ENCODE measurements at places on chromosomes 3 and 15.

DNA sequence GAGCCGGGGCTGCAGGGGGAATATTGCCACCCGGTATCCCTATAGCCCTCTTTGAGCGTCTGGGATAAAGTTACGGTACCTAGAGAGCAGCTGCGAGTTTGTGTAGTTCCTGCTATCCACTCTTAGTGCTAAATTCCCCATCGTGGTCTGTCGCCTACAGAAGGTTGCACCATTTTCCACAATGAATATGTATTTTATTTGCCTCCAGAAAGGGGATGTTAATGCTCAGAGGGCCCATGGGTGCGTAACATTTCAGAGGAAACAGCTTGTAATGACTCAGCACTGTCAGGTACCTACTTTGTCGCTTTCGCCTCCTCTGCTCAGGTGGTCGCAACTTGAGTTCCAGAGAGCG lies 1.1 kb downstream of the SLCO3A1 start:
- no peak for DNase-seq

GRCh38 chr3:37652851-37653250 lies 208.8 kb upstream of the CTDSPL start:
- no peak for DNase-seq

- DNase-seq = no peak
Measured at GRCh38 chr15:39621976-39622375, 41.1 kb downstream of the THBS1 start.

- DNase-seq = no peak
Measured at GRCh38 chr15:25469377-25469776, 30.6 kb upstream of the UBE3A start.

DNA sequence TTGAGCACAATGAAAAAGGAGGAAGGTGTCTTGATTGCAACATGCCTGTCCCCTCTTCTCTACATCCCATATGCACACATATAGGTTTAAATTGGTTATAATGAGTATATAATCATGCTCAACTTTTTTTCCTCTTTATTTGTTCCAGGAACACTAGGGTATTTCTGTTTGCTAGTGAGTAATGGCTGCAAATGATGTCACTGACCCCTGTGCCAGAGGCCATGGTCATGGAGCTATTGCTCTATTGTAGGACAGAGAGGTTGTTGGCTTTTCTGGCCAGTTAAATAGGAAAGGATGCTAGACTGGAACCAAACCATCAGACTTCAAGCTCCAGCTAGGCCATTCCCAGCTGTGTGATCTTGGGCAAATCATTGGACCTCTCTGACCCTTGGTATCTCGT lies 9.6 kb downstream of the ARHGEF3 start:
- DNase-seq = no peak

DNA sequence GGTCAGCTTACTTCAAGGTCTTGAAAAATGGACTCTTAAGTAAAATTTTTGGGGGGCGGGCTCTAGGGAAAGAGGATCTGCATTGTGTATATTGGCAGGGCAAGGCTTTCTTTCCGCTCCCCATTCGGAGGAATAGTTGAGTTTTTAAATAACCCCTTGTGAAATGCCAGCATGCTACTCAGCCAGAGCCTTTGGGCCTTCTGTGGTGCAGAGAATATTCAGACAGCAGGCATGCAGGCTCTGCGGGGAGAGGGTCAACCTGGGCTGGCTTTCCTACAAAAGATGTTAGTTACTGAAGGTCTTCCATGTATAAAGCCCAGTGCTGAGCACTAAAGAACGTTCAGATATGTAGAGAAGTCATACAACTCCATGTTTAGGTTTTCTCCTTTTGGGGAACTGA lies 40.6 kb downstream of the ADAMTSL3 start:
- no peak for DNase-seq

DNA sequence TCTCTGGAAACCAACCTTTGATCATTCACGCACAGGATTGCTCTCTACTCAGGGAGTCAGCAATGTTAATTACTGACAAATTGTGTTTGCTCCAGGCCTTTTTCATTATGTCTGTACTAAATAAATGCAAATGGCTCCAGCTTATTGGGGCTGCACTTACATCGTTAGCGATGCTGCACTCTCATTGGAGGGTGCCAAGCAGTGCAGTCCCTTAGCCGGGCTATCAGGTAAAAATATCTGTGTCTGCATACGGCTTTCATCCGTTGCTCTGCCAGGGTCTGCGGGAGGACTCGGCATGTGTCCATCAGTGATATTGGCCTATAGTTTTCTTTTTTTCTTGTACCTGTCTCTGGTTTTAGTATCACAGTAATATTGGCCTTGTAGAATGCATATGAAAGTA lies 471.5 kb upstream of the CADM2 start:
- DNase-seq = no peak

GRCh38 chr3:123406598-123406997 lies 42.3 kb downstream of the ADCY5 start:
- no peak for DNase-seq

DNA sequence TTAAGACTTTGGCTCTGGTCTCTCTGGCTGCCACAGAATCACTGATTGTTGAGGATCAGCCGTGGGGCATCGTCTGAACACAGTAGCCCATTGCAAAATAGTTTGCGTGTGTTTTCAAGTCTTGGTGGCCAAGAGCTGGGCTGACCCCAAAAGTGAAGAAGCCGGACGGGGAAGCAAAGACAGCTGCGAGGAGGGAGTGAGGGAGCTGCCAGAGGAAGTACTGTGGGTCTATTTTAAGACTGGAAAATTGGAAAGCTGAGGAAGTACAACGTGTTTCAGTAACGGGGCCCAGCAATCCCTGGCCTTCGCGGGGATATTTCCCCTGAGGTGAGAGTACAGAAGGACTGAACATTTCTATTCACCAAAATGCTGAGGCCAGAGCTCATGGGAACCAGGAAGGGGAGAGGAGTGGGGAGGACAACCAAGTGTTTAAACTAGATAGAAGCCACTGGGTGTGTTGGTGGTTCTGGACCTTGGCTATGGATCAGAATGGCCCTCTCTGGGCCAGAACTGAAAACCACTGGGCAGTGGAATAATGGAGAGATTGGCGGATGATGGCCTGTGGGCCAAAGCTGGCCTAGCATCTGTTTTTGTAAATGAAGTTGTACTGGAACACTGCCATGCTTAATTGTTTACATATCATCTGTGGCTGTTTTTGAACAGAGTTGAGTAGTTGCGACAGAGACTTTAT lies 34.1 kb upstream of the LIMD1 start:
- no peak for DNase-seq

GRCh38 chr3:74000725-74001124 lies 376.0 kb upstream of the PDZRN3 start:
- peak; percentile 50 for DNase-seq

GRCh38 chr3:128987302-128988100 lies 6.4 kb downstream of the CFAP92 start:
- DNase-seq = no peak

DNA sequence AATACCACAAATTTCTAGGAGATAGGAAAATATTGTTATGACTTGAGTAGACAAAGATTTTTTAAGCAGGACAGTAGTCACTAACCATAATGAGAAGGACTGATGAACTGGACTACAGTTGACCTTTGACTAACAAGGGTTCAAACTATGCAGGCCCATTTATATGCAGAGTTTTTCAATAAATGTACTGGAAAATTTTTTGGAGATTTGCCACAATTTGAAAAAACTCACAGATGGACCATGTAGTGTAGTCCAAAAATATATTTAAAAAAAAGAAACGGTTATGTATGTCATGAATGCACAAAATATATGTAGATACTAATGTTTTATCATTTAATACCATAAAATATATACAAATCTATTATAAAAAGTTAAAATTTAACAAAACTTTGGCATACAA lies 151.8 kb downstream of the LRRN1 start:
- no peak for DNase-seq

- no peak for DNase-seq
Measured at GRCh38 chr3:89179355-89180001, 72.1 kb downstream of the EPHA3 start.

DNA sequence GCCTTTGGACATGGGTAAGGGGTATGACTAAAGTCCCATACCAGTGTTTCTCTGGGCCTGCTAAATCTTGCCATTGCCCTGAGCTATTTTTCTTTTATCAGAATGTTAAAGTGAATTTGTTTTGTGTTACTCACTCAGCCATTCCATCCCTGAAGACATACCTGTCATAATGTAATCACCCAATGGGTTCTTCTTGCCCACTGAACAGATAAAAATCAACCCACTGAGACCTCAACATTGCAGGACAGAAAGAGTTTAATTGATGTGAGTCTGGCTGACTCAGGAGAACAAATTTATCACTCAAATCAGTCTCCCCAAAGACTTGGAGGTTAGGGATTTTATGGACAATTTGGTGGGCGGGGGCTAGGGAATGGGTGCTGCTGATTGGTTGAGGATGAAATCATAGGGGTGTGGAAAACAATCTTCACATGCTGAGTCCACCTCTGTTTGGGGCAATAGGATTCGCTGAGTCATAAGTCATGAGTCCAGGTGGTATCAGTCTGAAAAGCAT lies 47.4 kb downstream of the ILDR1 start:
- DNase-seq = no peak

- DNase-seq = no peak
Measured at GRCh38 chr3:59381282-59381681, 331.5 kb upstream of the CFAP20DC start.

GRCh38 chr15:55247766-55248427 lies 41.7 kb downstream of the RAB27A start:
- DNase-seq = no peak

DNA sequence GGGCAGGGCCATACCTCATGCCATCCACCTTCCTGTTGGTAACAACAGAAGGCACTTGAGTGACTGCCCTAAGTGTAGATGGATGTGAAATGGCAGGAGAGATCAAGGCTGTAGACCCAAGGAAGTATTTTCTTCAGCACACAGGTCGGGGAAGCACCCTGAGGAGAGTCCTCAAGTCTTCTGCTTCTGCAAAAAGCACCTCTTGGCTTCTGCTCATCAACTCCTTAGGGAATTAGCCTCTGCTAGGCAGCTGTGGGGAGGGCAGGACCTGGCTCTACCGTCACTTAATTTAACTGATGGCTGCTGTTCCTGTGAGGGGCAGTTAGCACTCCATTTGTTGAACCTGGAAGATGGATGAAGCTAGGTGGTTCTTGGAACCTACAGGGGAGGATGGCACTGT lies 6.9 kb upstream of the CACNA2D2 start:
- DNase-seq = no peak

GRCh38 chr3:109387201-109387600 lies 49.9 kb upstream of the DPPA4 start:
- DNase-seq = no peak

DNA sequence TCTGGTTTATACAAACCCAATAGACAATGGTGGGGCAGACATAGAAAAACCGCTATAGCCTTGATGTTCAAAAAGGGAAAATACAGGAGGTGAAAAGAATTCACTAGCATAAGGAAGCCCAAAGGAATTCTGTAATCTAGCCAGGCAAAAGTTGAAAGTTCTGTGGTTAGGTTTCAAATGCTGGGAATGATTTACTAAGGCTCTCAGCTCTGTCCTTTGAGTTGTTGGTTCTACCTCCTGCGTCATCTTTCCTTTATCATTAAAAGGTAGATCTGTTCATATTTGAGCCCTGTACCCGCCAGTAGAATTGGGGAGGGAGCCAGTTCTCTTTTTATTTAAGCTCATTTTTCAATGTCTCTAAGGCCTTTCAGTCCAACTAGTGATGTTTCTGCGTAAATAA lies 866.5 kb downstream of the IGSF11 start:
- DNase-seq = no peak

GRCh38 chr15:47394286-47394809 lies 323.0 kb upstream of the SEMA6D start:
- DNase-seq = no peak

DNA sequence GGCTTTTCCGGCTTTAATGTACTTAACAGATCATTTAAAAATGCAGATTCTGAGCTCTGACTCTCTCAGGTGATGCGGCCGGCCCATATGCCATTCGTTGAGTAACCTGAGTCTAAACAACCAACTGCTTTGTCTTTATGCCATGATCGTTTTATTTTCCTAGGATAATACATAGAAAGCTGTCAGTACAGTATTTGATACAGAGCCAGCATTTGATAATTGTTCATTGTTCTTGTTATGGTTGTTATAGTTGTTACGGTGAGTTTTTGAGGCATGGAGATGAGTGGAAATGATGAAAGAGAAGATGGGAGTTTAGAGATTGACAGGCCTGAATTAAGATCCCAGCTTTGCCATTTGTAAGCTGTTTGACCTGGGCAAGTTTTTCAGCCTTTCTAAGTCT lies 40.0 kb downstream of the TMEM45A start:
- DNase-seq = no peak

- DNase-seq = no peak
Measured at GRCh38 chr3:196849180-196849741, 18.5 kb upstream of the SENP5 start.

- DNase-seq = no peak
Measured at GRCh38 chr15:49573421-49573820, 47.2 kb downstream of the FAM227B start.

- DNase-seq = no peak
Measured at GRCh38 chr3:63585927-63586326, 66.5 kb upstream of the SNTN start.

DNA sequence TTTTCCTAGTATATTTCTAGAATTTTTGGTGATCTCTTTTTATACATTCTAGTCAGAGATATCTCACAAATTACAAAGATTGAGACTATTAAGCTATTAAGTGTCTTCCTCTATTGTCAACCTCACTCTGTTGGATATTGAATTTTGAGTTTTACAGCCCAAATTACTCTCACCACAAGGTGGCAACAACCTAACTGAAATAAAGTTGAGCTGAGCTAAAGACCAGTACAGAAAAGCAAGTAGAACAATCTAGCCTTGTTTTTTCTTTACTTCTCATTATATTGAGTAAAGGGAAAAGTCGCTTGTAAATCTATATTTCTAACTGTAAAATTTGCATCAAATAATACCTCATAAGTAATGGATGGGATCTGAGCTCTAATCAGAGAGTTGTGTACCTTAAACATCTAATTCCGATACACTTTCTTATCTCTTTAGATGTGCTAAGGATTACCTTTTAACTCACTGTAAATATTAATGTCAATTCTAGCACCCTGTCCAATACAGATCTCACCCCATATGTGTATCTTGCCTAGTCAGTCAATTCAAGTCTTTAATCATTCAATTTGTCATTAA lies 13.6 kb upstream of the COMMD2 start:
- no peak for DNase-seq

- DNase-seq = no peak
Measured at GRCh38 chr3:129619726-129620162, 13.3 kb upstream of the PLXND1 start.

- DNase-seq = no peak
Measured at GRCh38 chr3:108295421-108296175, 750 bp upstream of the HHLA2 start.

DNA sequence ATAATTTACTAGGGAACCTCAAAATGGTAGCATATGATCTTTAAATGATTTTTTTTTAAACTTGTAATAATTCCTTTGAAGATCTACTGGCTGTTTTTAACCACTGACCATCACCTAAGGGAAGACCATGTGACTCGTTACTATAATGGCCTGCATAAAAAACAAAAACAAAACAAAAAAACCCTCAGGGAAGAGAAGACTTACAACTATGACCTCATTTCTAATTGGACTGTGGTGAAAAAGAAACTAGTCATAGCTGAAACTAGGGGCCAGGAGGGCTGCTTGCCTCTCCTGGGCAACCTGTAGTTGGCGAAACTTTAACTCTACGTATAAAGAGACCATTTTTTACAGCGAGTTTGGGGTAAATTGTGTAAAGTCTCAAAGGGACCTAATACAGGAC lies 23.0 kb downstream of the PAQR9 start:
- DNase-seq = no peak

Measured in fibroblast of skin of left biceps (primary cell).